ENCODE measurements at places on chromosomes 6 and 20.

DNA sequence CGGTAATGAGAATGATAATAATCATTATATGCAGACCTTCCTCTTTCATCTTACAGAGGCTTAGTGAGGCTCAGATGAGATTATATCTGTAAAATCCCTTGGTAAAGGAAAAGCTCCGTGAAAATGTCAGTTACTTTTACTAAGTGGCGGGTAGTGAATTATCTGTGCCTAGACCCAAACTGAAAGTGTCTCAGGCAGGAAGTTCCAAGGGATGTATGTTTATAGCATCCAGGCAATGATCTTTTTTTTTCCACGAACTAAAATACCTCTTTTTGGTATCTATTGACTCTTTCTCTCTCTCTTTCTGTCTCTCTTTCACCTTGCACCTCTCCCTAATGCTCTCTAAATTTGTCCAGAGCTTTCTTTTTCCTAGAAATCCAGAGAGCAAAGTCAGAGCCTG is 5.0 kb downstream of the TCF21 start:
- DNase-seq, result no peak

DNA sequence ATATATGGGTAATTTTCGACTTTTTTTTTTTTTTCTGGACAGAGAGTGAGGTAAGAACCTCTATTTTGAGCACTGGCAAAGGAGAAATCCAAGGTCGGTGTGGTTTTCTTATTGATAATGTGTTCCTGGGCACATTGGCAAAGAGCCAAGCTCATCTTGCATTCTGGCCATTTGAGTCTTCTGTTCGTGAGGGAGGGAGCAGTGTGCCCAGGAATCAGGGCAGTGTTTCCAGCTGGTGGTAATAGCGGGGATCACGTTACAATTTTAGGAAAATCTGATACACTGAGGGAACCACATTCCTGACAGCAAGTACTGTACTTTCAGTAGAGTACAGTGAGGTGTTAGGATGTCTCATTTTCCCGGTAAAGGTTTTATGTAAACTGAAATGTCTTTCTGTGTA is 442.3 kb upstream of the MAP3K7 start:
- DNase-seq, result no peak

DNA sequence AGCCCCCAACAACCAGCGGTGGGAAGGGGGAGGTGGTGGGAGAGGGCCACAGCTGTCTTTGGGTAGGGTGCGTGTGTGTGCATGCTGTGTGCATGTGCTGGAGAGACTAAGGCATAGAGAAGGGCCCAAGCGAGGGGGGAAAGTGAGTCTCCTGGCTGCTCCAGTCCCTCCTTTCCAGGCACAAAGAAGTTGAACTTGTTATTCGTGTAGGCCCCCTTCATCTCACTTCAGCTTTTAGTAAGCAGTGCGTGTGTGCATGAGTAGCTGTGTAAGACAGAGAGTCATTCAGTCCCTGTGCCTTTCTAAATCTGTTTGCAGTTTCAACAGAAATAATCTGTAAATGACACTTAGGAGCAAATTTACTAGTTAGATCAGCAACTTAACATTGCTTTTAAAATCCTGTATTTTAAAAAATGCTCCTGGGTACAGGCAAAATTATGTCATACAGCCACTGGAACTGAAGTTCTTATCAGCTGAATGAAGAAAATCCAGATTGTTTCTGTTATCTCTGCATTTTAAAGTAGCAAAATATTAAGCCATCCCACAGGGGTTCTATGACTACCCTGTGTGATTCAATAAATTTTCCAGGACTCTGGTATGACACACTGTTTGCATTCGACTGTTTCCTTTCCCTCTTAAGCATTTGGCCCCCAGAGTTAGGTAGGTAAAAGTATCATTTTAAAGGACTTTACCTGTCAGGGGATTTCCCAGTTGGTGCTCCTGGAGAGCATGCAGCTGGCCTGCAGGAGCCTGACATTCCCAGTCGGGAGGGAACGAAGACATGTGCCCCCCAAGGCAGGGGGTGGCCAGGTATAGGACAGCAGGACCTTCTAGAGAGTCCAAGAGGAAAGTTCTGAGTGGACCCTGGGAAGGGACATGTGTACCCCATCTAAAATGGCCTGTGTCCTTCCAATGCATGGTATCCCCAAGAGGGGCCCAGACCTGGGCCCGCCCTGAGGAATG is 39.0 kb downstream of the MTRES1 start:
- no peak for DNase-seq

GRCh38 chr6:99241905-99242534 is 107.5 kb downstream of the FAXC start:
- DNase-seq, result no peak

DNA sequence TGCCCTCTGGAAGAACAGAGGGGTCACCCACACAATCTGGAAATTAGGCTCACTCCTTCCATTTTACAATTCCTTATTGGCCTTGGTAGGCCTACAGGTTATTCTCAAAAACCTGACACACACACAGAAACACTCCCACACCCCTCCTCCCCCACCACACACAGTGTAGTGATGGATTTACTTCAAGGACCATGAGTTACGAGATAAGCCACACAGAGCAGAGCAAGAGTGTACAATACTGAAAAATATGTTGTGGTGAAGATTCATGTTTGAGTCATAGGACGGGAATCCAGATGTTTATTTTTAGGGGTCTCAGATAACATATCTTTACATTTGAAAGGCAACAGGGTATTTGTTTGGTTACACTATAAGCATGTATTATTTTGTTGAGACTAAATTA is 291.9 kb downstream of the PLCB1 start:
- DNase-seq, result no peak
